ENCODE measurements at places on chromosomes 7 and 10.

DNA sequence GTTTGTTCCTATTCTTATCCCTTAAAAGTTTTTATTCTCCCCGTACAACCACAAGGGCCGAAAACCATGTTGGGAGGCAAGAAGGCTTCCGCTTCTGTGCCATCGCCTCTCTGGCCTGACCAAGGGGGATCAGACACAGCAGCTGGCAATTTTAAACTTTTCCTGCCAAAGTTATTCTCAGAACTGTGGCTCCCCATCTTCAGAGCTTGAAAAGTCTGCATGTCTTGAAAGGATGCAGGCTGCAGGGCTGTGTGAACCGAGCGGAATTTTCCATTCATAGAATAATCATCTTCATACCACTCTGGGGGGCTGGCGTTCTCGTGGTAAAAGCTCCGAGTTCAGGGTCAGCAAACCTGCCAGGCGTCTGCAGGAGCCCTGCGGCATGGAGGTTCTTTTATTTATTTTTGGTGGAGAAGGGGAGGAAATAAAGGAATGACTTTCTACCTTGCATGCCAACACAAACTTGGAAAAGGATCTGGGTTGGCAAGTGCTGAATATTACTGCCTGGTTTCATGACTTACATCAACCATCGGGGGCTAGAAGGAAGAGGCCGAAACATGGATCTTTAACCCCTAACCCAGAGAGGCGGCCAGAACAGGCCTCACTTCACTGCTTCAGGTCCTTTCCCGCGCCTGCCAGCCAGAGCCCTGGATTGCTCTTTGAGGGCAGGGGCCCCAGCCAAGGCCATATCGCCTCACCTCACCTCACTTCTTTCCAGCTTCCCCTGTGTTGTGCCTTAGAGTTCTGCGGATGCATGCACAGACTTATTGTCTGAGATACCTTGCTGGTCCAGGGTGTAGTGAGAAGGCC, 3.0 kb upstream of the NANOS1 start:
- DNase-seq = no peak

DNA sequence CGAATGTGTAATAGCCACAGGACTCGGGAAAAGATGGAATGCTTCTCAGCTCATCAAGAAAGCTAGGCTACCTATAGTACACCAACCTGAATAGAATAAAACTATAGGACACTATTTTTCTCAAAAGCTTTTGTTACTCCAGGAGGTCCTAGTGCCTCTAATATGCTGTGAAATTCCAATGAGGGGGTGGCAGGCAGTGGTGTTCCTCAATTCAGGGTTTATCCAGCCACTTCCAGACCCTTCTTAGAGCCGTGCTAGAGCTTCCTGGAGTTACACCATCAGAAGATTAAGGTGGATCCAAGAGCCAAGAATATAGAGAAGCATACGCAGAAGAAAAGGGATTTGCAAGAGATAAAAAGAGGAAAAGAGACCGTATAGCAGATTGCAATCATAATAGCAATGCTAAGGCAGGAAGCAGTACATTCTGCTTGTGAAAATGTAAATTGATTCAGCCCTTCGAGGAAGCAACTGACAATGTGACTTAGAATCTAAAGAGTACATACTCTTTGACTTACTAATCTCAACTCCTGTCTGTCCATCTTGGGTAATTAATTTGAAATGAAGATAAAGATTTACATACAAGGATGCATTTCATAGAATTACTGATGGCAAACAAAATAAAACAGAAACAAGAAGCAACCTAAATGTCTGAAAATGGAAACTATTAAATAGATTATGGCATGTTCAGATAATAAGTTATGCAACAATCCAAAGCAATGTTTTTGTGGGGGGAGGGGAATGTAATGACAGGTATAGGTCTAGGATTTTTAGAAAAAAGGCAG, 2.1 kb downstream of the ST8SIA6 start:
- no peak for DNase-seq

DNA sequence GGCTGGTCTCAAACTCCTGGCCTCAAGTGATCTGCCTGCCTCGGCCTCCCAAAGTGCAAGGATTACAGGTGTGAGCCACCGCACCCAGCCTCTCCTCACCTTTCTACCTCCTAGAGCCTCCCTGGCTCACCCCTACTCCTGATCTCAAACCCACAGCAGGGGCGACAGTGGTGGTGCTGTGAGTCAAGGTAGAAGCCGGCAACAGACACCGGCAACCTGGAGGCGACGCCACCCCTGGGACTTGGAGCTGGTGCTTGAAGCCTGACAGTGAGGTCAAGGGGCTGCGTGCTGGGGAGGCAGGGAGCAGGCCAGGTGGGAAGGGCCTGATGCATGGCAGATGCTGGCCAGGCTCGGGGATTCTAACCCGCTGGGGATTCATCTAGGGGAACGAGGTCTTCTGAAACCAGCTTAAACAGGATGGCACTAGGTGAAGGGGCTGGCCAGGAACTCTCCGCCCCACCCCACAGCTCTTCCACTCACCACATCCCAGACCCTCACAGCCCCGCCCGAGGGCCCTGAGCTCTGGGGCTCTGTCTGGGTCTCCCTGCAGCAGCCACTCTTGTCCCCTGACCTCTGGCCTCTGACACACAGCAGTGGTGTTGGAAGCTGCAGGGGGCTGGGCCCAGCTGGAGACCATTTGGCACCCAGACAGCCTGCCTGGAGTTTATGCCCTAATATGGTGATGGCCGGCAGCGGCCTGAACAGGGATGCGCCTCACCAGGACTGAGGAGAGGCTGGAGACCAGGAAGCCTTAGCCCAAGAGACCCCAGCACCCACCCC, 16.4 kb downstream of the KCNH2 start:
- no peak for DNase-seq

DNA sequence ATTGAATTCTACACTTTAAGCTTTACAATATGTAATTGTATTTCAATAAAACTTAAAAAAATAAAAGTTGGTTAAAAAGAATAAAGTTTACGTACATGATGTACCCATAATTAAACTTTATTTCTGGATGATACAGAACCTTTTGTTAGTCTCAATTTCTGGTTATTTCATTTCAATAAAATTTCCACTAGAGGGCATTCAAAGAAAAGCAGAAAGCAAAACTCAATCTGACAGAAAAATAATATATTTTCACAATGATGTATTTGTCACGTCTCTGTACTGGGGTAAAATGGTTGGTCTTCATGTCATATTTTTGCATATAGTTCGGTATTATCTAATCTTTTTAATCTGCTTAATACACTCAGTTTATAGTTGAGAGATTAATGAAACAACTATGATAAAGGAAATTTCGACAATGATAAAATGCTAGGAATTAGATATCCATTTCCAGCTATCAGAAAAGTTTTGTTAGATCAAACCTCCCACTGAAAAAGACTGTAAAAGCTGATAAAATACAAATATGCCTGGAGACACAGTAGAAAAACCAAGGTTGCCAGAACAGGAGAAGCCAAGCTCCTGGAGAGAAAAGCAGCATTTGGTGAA, 27.4 kb downstream of the ASZ1 start:
- no peak for DNase-seq

DNA sequence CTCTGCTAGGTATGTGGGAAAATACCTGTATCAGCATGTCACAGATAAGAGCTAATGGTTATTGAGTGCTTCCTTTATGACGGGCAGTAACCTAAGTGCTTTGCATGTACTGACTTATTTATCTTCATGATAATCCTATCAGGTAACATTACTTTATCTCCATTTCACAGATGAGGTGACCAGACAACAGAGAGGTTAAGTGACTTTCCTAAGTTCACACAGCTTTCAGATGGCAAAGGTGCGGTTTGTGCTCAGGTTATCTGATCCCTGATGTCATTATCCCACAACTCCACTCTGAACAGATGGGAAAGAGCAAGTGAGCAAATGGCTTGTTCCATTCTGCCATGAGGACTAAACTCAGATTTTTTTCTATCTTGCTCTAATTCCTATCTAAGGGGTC, 217.0 kb upstream of the PODXL start:
- no peak for DNase-seq
